ENCODE measurements at places on chromosomes 11 and 22.
A peak's percentile ranks its signal among the peaks of the same experiment; 100 is the strongest.

- no peak for DNase-seq
These were observed 408.7 kb downstream of the LRRC4C start for GRCh38 chr11:41050791-41051190.

DNA sequence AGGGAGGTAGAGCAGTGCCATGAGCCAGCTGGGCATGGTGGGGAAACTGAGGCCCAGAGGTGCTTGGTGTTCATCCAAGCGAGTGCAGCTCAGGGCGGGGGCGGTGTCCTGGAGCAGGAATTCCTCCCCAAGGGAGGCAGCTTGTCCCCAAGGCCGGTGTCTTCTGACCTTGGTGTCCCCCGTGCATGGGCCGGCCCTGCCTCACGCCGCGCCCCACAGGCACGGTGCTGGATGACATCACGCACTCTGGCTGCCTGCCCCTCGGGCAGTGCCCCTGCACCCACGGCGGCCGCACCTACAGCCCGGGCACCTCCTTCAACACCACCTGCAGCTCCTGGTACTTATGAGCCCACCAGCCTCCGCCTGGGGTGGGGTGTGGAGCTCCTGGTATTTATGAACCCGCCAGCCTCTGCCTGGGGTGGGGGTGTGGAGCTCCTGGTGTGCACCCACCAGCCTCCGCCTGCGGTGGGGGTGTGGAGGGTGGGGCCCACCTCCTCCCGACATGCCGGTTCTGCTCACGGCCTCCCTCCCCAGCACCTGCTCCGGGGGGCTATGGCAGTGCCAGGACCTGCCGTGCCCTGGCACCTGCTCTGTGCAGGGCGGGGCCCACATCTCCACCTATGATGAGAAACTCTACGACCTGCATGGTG lies 6.7 kb downstream of the MUC5B start:
- DNase-seq, result no peak

GRCh38 chr11:18361154-18361553 lies 33.2 kb upstream of the LDHA start:
- DNase-seq, result no peak

GRCh38 chr11:60477035-60477445 lies 15.5 kb upstream of the MS4A12 start:
- no peak for DNase-seq

GRCh38 chr11:103587901-103588788 lies 448.3 kb upstream of the DDI1 start:
- DNase-seq, result no peak

DNA sequence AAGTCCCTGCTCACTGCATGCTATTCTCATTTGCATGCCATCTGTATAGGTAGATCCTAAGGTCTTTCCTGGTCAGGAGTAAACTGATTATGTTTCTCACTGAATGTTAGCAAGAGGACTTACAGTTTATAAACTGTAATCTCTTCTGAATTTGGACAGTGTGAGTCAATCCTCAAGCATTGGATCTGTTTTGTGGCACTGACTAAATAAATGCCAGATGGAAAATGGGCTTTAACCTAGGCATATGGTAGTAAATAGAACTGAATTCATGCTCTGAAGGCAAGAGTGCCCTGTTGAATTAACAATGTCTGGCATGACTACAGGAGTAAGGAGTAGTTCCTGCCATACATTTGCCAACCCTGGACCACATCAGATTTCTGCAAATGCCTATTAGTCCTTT lies 11.4 kb downstream of the FAM181B start:
- DNase-seq, result no peak

DNA sequence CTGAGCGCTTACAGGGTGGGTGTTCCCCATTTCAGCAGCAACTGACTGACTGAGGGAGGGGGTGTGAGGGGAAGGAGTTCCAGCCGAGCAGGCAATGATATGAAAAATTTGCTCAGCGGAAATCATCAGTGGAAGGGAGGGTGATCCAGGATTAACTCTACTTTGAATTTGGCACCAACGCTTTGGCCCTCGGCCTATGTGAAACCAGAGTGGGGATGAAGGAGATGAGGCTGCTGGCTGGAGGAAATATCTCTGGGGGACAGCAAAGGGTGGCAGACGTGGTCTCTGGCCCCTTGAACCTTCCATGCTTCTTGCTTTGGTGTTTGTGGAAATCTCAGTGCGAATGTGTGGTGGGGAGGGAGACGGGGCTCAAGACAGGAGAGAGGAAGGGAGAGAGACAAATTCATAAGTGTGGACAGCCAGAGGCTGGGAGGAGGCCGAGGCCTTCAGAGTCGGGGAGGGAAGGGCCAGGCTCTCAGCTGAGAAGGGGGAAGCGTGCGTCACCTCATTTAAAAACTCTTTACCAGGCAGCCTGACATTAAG lies 83.6 kb downstream of the FDX1 start:
- no peak for DNase-seq

- no peak for DNase-seq
These were observed 281.9 kb downstream of the CADM1 start for GRCh38 chr11:115222218-115222862.

GRCh38 chr11:94128291-94128745 lies 323 bp upstream of the PANX1 start:
- peak; percentile 17 for DNase-seq

DNA sequence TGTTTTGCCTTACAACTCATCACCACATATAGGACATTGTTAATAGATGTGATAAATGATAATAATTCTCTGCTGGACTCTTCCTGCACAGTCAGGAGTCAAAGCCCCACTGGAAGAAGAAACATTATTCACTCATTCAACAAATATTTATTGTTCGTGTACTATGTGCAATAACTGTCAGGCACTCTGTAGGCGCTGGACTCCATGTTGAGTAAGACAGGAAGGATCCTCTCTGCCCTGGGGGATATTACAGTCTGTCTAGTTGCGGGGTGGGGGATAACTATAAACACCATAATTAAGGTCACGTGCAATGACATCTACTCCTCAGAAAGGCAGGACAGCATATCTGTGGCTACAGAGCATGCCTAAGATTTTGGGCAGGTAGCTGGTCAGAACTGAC lies 281.1 kb downstream of the FAT3 start:
- no peak for DNase-seq

- no peak for DNase-seq
These were observed 35.7 kb downstream of the SMCO4 start for GRCh38 chr11:93507517-93507916.

DNA sequence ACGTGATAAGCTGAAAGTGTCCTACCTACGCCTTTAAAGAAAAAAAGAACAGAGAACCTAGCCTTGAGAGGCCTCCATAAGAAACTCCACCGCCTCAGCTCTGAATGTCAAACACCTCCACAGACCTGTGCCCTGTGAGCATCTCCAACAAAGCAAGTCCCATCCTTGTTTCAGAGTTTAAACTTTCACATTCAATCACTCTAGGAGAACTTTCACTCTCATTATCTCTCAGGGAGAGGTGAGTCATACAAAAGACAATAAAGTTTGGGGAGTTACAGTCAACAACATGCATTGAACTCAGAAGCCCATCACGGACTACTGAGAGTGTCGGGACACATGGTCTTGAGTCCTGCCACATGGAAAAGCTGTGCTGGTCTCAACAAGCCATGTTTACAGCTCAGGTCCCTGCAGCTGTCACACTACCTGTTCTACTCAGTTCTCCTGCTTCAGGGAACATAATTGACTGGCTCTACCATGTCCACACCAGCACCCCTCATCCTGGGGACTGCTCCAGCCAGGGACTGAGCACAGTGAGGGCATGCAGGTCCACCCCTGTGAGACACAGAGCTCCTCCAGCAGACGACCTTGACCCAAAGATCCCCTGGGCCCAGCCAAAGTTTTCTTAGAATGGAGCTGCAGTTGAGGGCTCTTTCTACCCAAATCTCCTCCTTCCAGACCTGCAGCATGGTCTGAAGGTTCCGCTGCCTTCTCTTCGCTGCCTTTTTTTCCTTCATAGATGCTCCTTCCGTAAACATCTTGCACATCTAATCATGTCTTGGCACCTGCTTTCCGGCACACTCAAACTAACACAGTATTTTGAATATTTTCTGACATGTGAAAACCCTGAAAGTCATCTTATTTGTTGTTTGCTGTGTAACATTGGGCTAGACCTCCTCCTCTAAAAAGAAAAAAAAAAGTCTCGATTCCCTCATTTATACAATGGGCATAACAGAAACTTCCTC lies 114.9 kb downstream of the ETS1 start:
- no peak for DNase-seq

GRCh38 chr22:27142286-27142685 lies 484.9 kb downstream of the MIAT start:
- no peak for DNase-seq

DNA sequence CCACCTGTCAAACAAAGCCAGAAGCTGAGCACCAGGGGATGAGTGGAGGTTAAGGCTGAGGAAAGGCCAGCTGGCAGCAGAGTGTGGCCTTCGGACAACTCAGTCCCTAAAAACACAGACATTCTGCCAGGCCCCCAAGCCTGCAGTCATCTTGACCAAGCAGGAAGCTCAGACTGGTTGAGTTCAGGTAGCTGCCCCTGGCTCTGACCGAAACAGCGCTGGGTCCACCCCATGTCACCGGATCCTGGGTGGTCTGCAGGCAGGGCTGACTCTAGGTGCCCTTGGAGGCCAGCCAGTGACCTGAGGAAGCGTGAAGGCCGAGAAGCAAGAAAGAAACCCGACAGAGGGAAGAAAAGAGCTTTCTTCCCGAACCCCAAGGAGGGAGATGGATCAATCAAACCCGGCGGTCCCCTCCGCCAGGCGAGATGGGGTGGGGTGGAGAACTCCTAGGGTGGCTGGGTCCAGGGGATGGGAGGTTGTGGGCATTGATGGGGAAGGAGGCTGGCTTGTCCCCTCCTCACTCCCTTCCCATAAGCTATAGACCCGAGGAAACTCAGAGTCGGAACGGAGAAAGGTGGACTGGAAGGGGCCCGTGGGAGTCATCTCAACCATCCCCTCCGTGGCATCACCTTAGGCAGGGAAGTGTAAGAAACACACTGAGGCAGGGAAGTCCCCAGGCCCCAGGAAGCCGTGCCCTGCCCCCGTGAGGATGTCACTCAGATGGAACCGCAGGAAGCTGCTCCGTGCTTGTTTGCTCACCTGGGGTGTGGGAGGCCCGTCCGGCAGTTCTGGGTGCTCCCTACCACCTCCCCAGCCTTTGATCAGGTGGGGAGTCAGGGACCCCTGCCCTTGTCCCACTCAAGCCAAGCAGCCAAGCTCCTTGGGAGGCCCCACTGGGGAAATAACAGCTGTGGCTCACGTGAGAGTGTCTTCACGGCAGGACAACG lies 11.7 kb downstream of the CXCR5 start:
- DNase-seq, result no peak

- DNase-seq, result no peak
These were observed 98.9 kb downstream of the INSC start for GRCh38 chr11:15213471-15214231.

DNA sequence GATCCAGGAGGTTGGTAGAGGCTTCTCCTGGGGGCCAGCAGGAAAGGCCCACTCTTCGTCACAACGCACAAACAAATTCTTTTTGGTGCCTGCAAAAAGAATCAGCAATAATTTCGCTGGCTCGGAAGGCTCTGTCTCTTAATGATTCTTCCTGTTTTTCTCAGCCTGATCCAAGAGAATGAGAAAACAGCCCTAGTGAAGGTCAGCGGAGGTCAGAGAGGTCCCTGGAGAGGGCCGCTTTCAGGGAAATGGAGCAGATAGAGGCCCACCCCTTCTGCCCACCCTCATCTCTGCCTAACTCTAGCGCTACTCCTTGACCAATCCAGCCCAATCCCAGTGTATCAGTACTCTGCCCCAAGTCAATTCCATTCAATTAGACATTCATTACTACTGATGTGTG lies 19.2 kb downstream of the LRRC55 start:
- DNase-seq, result no peak

- no peak for DNase-seq
These were observed 132.7 kb downstream of the DBX1 start for GRCh38 chr11:20027556-20028013.

- no peak for DNase-seq
These were observed 11.6 kb upstream of the SERPIND1 start for GRCh38 chr22:20762233-20762796.

GRCh38 chr22:33792832-33793231 lies 127.4 kb downstream of the LARGE1 start:
- no peak for DNase-seq

- no peak for DNase-seq
These were observed 42.5 kb downstream of the C11orf58 start for GRCh38 chr11:16780698-16781550.

GRCh38 chr11:94025690-94026394 lies 4.7 kb downstream of the HEPHL1 start:
- no peak for DNase-seq

DNA sequence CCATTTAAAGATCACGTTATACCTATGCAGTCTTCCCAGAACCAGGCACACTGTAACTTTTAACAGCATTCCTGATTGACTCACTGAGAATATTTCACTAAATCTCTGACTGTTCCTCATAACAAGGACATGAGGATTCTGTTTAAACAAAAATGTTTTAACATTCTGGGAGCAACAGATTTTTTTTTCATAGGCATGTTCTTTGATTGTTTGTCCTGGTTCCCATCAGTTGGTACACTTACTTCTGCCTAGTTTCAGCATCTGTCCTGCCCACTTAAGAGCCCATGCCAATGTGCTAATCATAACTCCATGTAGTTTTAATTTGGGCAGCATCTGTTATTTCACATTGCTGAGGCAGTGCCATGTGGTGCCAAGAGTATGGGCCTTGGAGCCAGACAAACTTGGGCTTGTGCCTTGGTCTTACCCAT lies 138.5 kb upstream of the CTSC start:
- DNase-seq, result no peak

GRCh38 chr11:117580866-117581265 lies 216.2 kb downstream of the DSCAML1 start:
- no peak for DNase-seq

DNA sequence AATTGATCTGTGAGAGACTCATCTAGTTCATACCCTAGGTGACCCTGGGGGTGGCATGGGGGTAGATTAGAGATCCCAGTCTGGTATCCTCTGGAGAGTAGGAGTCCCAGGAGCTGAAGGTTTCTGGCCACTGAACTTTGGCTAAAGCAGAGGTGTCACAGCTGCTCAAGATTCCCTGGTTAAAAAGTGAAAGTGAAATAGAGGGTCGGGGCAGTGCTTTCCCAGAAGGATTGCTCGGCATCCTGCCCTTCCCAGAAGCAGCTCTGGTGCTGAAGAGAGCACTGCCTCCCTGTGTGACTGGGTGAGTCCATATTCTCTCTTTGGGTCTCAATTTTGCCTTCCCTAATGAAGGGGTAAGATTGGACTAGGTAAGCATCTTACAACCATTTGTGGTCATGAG lies 653 bp downstream of the IL18BP start:
- DNase-seq, result no peak

DNA sequence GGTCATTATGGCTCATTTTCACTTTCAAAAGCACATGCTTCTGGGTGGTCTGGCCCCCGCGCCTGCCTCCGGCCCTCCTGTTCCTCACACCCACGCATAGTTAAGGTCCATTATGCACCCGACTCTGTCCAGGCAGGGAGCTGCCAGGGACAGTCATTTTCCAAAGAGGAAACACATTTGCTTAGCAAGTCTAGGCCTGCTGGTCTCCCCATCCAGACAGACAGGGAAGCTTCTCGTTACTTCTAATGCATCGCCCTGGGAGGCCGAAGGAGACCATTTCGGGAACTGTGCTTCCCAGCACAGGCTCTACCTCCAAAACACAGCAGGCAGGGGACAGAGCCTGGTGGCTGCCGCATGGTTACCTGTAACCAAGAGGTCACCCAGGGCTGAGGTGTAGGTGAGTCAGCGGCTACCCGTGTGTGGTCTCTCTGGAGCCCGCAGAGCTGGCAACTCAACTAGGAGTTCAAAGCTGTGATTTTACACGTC lies 87.1 kb upstream of the SHANK2 start:
- DNase-seq, result no peak

- no peak for DNase-seq
These were observed 73.7 kb upstream of the AMOTL1 start for GRCh38 chr11:94694309-94695060.
